Cardiac muscle cell (in vitro differentiated cells and primary cell): ENCODE measurements at places on chromosomes 4 and X. TPM values are rescaled to one million over a fixed set of nuclear protein-coding genes. Genes with fewer than 3 reads are reported as not detected.

Gene MED28
- 60.2 and 71.5 TPM in 2 replicates for polyA plus RNA-seq

Gene TMEM271
- polyA plus RNA-seq, result not detected in 2 replicates

Gene VCX
- polyA plus RNA-seq, result not detected in 2 replicates

Gene SPP1
- polyA plus RNA-seq, result 0.54 TPM in 1 of 2 replicates, not detected in the other

Gene SPARCL1
- polyA plus RNA-seq, result not detected in 2 replicates
